Gastrocnemius medialis (tissue), 4 donors: ENCODE measurements at places on chromosomes 6 and 20.

DNA sequence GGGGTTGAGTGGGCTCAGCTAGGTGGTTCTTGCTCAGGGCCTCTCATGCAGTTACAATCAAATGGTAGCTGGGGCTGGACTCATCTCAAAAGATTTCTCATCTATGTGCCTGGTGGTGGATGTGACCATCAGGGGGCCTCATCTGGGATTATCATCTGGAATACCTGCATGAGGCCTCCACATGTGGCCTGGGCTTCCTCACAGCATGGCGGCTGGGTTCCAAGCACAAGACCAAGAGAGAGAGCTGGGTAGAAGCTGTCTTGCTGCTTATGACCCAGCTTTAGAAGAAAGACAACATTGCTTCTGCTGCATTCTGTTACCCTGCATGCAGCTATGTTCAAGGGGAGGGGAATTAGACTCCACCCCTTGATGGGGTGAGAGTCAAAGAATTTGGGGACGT lies 22.5 kb downstream of the ARHGAP40 start:
- DNase-seq = no peak

DNA sequence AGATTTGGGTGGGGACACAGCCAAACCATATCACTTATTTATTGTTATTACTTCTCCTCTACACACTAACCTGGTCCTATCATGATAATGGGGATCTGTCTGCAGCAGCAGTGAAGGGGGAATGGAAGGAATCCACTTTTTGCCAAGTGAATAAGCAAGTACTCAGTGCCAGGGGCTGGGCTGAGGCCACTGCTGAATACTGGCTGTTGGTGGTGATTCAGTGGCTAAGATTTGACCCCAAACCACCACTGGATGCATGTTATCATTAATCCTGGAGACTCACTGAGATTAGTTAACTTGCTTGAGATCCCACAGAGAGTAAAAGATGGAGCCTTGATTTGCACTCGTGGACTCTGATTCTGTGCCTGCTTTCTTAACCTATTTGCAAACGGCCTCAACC lies 127.7 kb downstream of the TSHZ2 start:
- DNase-seq = no peak

- no peak for DNase-seq
Measured at GRCh38 chr6:124033501-124033900, 229.8 kb downstream of the NKAIN2 start.

DNA sequence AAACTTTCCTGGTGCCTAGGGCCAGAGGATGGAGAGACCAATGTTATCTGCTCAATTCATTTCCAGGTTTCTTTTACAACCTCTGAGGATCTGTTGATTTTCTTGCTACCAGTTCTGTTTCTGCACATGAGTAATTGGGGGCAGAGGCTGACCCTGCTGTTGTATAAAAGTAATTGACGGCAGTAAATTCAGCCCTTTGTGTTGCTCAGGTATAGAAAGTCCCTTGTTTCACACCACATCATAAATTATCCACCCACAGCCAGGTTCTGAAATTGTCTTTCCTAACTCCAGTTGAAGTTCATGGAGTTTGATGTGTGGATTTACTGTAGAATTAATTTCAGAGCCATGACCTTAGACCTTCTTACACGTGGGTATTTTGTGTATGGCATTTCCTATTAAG lies 107.4 kb upstream of the GRIK2 start:
- DNase-seq = no peak

GRCh38 chr6:14883921-14884320 lies 361.9 kb upstream of the JARID2 start:
- no peak for DNase-seq

DNA sequence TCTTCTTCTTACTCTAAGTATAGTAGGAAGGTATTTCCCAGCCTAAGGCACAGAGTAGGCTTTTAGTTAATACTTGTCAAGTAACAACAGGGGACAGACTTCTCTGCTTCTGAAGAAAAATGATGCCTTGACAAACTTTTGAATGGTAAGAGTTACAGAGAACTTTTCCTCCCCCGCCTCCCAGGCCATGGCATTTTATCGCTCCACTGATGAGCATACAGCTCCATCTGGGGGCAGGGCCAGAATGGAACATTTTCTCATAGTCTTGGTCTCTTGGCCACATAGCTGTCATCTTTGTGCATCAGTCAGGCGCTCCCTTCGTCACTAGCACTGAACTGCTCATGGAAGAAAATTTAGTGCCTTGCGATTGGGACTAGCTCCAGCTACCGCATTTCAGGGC lies 1066.8 kb upstream of the CITED2 start:
- peak; percentile 40 for DNase-seq

- no peak for DNase-seq
Measured at GRCh38 chr6:168440520-168441433, at the start of gene SMOC2. SMOC2 (plus strand) TSS chr6:168441184; CDS start chr6:168441371, 187 bp downstream.

GRCh38 chr6:160431791-160432404 lies 83.7 kb downstream of the SLC22A3 start:
- no peak for DNase-seq

GRCh38 chr6:119170447-119171087 lies 92.1 kb upstream of the FAM184A start:
- no peak for DNase-seq

- DNase-seq = no peak
Measured at GRCh38 chr6:165685302-165685701, 22.3 kb upstream of the PDE10A start.

- DNase-seq = no peak
Measured at GRCh38 chr6:72381076-72381475, 240.8 kb upstream of the KCNQ5 start.

- no peak for DNase-seq
Measured at GRCh38 chr6:170429450-170429849, 122.9 kb downstream of the FAM120B start.

DNA sequence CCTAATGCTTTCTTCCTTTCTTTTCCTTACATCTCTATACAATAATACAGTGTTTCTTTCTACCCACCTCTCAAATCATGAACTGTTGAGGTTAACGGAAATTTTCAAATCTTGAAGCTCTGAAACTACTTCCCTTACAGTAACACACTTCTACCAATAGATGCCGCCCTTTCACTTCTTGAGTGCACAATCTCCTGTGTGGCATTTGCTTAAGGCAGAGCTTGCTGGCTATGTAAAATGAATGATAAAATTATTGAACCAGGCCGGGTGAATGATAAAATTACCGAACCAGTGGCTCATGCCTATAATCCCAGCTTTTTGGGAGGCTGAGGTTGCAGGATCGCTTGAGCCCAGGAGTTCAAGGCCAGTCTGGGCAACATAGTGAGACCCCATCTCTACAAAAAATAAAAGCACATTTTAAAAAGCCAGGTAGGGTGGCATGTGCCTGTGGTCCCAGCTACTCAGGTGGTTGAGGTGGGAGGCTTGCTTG lies 56.8 kb downstream of the KCNS1 start:
- peak; percentile 21 for DNase-seq

DNA sequence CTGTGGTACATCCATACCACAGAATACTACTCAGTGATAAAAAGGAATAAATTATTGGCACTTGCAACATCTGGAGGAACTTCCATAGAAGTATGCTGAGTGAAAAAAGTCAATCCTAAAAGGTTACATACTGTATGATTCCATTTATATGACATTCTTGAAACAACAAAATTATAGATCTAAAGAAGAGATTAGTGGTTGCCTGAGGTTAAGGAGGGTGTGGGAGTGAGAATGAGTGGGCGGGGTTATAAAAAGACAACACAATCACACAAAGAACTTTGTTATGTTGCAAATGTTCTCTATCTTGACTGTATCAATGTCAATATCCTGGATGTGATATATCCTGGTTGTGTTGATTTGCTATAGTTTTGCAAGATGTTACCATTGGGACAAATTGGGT lies 21.2 kb downstream of the SNRPB start:
- no peak for DNase-seq

DNA sequence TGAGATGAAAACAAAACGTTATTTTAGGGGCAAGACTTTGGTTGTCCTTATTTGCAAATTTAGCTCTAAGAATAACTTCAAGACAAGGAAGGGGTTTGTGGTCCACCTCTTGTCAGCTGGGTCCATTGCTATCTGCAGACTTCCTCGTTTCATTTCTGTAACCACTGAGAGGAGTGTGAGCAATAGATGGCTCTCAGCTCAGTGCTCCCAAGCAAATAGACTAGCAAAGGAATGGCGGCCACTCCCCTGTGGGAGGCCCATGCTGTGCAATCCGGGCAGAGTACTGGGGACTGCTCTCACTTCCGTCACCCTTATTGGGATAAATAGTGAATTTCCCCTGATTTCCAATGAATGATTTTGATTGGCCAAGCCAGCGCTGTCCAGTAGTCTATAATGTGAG lies 176.6 kb downstream of the ZDHHC14 start:
- no peak for DNase-seq

DNA sequence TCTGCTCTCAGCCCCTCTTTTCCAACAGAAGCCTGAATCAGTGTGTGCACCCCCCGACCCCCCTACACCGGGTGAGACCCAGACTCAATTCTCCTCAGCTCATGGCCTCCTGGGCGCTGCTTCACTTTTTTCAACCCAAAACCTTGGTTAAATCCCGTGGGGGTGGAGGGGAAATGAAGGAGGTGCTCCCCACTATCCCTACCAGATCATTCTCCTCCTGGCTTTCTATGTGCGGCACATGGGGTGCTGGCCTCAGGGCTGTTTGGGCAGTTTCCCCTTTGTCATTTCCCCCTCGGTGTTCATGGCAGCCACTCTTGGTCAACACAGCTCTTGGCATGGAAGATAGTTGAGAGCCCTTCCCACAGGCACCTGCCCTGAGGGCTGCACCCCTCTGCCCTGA lies 4.6 kb downstream of the CST4 start:
- DNase-seq = no peak

DNA sequence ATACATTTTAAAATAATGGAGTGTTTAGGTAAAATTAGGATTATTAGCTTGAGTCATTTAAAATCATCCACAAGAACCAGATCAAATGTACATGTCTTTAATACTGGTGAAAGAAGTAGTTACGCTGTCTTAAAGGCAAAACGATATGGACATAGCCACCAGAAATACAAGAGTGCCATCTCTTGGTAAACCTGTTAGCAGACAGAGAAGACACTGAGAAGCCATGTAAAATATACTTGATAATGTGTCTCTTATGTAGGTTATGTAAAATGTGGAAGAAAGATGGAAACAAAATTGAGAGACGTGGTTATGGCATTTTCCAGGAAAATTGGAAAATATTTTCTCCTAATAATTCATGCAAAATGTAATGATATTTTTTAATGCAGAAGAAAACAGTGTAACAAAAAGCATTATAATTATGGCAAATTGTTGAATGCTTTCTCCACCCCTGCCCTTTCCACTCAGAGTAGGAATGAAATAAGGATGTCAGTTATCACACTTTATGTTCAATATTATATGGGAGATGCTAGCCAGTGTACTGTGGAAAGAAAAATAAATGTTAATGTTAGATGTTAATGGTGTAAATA lies 12.2 kb upstream of the SLC17A2 start:
- DNase-seq = no peak

DNA sequence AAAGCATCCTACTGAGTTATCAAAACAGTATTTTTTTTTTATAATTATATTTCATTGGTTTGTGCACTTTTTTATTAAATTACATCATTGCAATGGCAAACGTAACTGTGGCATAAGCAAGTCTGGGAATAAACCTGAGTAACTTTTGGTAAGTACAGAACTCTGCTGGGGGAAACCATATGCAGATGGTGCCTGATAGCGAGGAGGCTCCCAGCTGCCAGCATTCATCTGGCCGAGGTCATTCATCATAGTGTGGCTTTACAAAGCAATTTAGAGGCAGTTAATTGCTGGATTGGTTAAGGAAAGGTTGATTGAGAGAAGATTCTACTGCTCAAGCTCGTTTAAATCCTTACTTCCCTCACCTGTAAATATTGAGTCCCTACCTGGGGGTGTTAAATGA lies 52.6 kb downstream of the HECA start:
- no peak for DNase-seq

DNA sequence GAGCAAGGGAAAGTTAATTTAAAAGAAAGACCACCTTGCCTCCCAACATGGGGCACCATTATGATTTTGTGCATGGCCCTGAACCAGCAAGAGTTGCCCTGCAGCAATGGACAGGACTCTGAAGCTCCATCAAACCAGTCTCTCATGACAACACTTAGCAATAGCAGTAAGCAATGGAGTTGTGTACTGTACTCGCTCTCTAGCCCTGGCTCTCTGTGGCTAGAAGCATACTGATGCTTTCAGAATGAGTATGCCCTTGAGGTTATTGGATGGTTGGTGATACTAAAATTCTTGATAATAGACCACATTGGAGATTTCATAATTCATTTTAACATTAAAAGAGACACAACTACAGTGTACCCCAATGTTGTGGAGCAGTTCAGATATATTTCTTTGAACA lies 23.2 kb upstream of the LMBRD1 start:
- no peak for DNase-seq

DNA sequence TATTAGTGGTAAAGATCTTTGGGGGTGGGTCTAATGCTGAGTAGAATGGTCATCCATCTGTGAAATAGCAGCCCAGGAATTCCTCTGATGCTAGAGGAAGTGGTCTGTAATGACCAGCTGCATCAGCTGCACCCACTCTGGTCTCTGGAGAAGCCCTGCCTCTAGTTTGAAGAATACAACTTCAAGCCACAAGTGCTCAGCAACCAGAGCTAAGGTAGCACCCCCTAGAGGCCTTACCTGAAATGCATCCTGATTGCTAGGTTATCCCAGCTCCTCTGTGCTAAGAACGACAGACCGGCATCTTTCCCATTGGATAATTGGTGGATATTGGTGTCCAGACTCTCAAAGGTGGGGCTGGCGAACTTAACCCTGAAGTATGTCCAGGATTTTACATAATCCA lies 58.2 kb downstream of the DNAH8 start:
- DNase-seq = no peak

DNA sequence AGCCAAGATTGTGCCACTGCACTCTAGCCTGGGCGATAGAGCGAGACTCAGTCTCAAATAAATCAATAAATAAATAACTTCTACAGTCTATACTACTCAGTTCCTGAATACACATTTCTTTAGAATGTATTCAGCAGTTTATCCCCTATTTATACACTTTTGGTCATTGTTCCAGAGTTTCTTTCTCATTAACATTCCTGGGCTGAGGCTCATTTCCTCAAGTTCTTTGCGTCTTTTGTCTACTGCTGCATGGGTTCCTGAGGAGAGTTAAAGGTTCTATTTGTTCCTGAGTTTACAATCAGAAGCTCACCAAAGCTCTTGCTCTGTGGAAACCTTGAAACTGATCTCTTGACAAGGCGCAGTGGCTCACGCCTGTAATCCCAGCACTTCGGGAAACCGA lies 37.7 kb upstream of the SASH1 start:
- no peak for DNase-seq

DNA sequence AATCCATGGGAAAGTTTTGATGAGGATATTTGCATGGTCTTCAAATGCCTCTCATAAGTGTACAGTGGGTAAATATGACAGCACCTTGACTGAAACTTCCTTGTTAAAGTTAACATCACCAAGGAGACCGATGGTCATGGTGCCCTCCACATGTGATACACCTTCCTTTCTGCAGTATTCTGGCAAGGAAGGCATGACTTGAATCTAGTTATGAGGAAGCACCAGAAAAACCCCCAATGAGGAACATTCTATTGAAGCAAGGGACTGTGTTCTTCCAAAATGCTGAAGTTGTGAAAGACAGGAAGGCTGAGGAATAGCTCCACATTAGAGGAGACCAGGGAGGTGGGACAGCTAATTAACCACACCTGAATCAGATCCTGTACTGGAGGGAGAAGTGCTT lies 118.3 kb downstream of the SLC24A3 start:
- no peak for DNase-seq

GRCh38 chr6:155106456-155107115 lies 111.5 kb downstream of the TIAM2 start:
- no peak for DNase-seq

- DNase-seq = peak; percentile 32
Measured at GRCh38 chr20:32819992-32820697, 391 bp downstream of the MAPRE1 start.

GRCh38 chr6:160054913-160055312 lies 66.7 kb upstream of the SLC22A1 start:
- no peak for DNase-seq

- no peak for DNase-seq
Measured at GRCh38 chr6:137688230-137688971, 178.7 kb upstream of the TNFAIP3 start.
